ENCODE measurements at places on chromosomes 7 and 10.

DNA sequence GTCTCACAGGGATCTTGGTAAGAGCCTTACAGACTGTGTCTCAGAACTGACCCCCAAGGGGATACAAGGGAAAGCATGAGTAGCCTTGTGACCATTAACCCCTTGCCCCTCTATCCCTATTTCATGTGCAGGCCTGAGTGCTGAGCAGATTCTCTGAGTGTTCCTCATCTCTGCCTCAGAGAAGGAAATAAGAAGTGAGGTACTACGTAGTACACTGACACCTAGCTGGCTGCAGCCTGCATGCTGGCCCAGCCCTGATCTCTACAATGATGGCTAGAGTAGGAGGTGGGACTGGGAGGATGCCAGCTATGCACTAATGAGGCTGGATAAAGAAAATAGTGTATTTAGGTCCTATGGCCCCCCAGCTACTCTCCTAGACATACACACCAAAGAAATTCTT, 174.9 kb upstream of the HPS1 start:
- DNase-seq: no peak

DNA sequence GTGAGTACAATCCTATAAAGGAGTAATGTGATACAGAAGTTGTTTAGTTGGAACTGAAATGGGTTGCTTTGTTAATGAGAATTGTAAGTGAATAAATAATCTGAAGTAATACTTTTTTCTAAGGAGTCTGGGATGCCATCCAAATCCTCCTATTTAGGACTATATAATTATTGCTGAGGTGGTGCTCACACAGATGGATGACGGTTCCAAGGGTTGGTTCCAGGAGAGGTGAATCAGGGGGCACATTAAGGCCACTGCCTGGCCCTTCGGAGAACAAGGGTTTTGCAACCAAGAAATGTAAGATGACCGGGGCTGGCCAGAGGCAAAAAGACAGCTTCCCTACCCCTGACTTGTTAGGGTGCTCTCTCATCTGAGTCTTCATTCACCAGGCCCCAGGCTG, 352.7 kb downstream of the PHTF2 start:
- no peak for DNase-seq

- no peak for DNase-seq
Measured at GRCh38 chr7:51067258-51067657, 249.4 kb downstream of the COBL start.

DNA sequence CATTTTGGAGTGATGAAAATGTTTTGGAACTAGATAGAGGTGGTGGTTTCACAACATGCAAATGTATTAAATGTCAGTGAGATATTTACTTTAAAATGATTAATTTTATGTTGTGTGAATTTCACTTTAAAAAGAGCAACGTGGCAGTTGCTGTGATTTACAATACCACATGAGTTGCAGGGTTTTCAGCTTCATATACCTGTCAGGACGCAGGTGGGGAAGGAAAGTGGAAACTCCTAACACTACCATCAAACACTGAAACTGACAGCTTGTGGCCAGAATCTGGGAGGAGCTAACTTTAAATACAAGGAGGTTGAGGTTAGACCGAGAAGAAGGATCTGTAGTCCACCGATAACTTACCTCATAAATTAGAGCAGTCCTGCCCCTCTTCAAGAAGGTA, 168.9 kb upstream of the TMEM72 start:
- DNase-seq: no peak

DNA sequence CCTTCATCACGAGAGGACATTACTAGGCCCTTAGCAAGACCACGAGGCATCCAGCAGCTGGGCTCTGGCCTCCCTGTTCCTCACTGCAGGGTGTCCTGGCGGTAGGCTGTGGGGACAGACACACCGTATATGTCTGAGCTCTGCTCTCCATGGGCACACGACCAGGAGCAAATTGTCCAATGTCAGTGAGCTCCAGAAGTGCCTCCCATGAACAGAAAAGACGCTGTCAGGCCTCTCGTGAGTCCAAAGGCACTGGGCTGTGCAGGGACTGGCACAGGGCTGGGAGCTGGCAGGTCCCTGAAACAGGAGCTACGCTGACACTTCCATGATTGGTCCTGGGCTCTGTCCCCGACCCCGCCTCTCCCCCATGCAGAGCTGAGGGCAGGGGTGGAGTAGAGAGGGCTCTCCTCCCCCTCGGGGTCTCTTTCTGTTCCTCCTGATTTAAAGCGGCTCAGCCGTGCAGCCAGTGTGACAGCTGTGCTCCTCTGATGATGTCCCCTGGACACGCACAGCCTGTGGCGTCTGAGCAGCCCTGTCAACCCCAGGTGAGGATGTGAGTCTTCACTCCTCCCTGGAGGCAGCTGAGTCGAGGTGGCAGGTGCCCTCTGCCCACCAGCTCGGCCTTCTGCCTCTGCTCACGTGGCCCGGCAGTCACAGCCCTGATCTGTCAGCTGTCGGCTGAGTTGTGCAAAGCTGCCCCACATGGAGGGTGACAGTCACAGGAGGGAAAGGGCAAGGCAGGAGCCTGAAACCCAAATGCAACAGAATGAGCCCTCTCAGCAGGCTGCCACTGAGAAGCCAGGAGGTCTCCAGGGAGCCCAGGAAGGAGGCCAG, 13.0 kb downstream of the ANTXRL start:
- DNase-seq: no peak

DNA sequence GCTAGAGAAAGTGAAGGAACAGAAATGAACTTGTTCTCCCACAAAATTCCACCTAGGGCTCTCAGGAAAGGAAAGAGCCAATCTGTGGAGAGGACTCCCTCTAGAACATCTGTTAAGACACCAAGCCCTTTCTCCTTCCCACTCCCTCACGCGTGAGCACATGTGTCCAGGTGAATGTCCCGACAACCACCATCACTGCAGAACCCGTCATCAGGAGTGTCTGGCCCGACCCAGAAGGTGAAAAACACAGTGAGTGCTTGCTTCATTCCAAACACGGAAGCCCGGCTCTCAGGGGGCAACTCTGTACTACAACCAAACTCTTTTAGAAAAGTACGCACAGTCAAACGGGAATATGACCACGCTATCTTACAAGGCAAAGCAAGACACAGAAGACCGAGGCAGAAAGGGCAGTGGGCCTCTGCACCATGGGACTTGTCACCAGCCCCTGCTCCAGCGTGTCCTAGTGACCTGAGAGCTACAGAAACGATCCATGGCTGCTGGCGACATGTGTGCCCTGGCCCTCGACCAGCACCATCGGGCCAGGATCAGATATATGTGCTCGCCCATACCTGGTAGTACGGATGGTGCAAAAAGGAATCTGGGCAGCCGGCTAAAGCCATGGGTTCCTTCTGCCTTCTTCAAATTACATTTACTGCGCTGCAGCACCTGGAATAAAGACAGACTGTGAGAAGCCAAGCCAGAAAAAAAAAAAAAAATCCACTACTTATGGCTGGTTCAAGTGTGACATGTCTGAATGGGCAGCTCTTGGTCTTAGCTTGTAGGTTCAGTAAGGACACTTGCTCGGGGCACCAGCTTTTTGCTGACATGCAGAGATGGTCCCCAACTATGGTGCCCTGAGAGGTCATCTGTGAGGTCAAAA, 50.8 kb downstream of the GRB10 start:
- DNase-seq: no peak

GRCh38 chr7:137020351-137020750, 151.9 kb downstream of the CHRM2 start:
- DNase-seq: no peak

DNA sequence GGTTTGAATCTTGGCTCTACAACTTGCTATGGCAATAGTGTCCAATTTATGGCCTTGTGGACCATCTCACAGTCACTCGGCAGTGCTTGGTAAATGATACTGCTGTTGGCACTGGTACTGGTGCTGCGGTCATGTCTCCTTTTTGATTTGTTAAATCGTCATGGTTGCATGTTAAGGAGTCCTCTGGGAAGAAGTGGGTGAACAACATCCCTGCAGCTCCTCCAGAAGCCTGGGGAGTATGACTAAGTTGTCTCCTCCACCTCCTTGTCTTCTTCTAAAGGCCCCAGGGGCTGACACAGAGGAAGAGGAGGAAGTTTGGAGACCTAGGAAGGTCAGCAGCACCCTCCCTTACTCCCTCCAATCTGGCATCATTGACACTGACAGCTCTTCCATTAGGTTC, 8.5 kb downstream of the ITPRIP start:
- DNase-seq: no peak

DNA sequence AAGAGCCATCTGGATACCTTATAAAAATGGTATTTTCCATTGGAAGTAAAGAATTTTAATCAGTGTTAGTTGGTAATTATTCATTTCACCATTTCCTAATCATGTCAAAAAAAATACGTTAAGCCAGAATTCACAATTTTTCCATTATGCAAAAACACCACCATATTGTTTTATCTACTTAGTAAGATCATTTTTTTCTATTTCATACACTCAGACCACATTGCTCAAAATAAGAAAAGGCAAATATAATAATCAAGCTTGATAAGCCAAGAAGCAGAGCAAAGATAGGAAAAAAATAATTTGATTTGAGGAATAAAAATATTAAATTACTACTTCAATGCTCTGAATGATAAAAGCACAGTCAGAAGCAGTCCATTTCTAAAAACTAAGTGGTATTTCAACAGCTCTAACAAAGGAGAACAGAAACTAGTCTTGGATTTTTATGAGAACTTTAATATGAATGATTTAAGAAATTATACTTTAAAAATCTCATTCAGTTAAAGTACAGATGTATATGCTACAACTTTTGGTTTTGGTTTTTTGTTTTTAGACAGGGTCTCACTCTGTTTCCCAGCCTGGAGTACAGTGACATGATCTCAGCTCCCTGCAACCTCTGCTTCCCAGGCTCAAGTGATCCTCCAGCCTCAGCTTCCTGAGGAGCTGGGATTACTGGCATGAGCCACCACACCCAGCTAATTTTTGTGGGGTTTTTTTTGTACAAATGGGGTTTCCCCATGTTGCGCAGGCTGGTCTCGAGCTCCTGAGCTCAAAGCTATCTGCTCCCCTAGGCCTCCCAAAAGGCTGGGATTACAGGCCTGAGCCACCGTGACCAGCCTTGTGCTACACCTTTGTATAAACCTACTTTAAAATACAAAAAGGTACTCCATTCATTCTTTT, 46.6 kb downstream of the LRRN3 start:
- no peak for DNase-seq

DNA sequence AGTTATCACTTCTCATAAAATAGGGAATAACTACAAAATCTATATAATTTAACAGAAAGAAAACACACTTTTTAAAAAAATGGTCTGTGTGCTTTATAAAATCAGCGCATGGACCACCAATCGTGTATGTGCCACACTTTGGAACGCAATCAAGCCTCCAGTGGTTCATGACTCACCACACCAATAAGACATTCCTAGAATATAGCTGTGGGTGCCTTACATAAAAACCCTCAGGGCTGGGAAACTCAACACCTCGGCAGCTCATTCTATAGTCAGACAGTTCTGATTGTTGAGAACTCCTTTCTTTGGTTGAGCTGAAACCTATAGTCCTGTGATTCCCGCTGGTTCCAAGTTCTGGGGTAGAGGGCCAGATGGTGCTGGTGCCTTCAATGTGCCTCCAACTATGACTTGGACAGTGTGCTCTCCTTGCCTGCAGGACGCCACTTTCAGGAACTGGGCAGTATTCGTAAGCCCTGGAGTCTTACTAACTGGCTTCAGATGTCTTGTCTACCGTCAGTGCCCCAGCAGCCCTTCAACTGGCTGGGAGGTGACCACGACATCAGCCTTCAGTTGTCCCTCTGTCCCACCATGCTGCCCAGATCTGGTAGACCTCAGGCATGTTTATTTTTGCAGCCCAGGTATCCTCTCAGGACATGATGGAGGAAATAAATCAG, 135.7 kb upstream of the GDF10 start:
- DNase-seq: no peak

GRCh38 chr10:113957013-113957412, 86.7 kb upstream of the ADRB1 start:
- DNase-seq: no peak

- DNase-seq: no peak
Measured at GRCh38 chr7:16816824-16817223, 12.0 kb upstream of the AGR2 start.

GRCh38 chr7:26667514-26668133, 196.8 kb downstream of the SKAP2 start:
- peak; percentile 96 for DNase-seq

GRCh38 chr10:10528563-10528910, 489.1 kb upstream of the CELF2 start:
- DNase-seq: no peak

DNA sequence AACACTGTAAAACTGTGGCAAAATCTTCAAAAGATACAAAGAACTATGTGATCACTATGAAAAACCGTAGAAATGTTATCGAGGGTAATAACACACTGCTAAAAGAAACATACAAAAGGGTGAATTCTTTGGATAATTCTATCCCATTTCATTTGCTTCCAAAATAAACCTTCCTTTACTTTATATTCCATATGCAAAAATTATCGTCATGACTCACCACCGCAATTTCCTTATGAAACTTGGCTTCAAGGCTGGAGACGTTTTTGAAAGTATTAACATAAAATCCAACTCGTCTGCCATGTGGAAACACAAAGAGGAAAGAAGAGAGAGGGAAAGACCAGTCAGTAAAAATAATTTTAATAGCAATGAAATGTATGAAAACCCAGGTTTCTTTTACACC, 165.2 kb downstream of the AMPH start:
- DNase-seq: no peak

GRCh38 chr10:104288355-104288754, 19.4 kb downstream of the GSTO2 start:
- DNase-seq: no peak

- no peak for DNase-seq
Measured at GRCh38 chr7:82325416-82325815, 118.2 kb downstream of the CACNA2D1 start.

GRCh38 chr10:5896208-5897052, 6.4 kb downstream of the FBH1 start:
- no peak for DNase-seq
